ENCODE measurements at places on chromosomes 1 and 21. TPM values are rescaled to one million over a fixed set of nuclear protein-coding genes. Genes with fewer than 3 reads are reported as not detected.

DIO1 gene
- not detected for total RNA-seq

NECTIN4 gene
- total RNA-seq, result 0.13 TPM

FCRL5 gene
- not detected for total RNA-seq

SPRR2F gene
- total RNA-seq, result not detected

NEGR1 gene
- 83.2 TPM for total RNA-seq

RAB25 gene
- total RNA-seq, result 0.13 TPM

TBX15 gene
- total RNA-seq, result 81.5 TPM

ITSN1 gene
- total RNA-seq, result 47.3 TPM

NR0B2 gene
- total RNA-seq, result not detected

EPHA8 gene
- total RNA-seq, result not detected

SPATA46 gene
- not detected for total RNA-seq

PPM1J gene
- total RNA-seq, result 0.65 TPM

APCS gene
- total RNA-seq, result not detected

SPRR1B gene
- total RNA-seq, result not detected
